ENCODE measurements at places on chromosomes 6 and 20.

GRCh38 chr6:52641388-52641787 lies 29.5 kb upstream of the TMEM14A start:
- DNase-seq = no peak

DNA sequence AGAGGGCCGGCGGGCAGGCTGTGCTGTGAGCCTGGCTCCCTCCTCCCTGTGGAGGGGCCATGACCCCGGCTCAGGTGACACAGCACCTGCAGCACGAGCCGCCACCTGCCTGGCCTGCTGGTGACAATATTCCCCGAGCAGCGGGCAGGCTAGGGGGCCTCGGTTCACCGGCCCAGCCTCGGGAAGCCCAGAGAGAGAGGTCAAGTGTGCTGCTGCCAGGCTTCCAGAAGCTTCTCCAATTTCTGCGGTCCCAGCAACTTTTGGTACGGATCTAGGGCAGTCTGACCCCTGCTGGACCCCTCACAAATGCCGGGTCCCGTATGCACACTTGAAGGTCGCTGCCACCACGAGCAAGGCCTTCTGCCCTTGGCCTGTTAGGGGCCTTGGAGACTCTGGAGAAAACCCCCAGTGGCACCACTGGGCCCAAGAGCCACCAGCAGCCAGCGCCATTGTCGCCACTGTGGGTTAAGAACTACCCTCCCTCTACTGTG lies 38.6 kb upstream of the NOL4L start:
- no peak for DNase-seq

DNA sequence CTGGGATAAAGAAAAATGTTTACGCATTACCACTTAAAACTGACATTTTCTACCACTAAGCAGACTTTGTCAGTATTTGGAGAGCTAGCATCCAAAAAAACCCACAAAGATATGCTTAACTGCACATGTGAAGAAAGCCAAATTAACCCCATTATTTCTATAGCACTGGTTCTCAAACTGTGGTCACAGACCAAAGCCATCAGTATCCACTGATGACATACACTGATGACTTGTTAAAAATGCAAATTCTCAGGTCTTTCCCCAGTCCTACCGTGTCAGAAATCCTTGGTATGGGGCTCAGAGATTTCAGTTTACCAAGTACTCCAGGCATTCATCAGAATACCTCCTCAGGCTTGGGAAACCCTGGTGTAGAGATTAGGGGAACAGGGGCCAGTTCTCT lies 230.2 kb downstream of the PTPRK start:
- DNase-seq = no peak

DNA sequence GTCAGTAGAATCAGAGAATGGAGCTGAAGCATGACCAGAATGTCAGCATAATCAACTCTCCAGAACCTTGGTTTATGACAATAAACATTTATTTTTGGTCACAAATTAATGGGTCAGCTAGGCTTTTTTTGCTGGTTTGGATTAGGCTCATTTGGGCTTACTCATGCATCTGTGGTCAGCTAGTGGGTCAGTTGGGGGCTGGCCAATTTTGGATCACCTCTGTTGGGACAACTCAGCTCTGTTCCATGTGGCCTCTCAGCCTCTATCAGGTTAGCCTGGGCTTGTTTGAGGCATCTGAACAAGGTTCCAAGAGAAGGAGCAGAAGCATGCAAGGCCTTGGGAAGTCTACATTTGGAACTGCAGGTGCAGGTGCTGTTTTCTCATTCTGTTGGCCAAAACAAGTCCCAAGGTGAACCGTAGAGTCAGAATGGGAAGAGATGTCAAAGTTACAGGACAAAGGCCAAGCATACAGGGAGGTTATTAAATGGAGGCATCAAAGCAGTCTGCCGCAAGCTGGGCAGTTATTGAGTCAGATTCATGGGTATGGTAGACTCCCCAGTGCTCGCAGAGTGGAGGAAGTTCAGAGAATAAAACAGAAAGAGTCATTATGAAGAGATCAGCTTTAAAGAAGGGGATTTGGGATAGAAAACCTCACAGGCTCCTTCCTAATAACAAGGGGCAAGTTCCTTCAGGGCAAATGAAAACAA lies 173.0 kb downstream of the PLCB4 start:
- no peak for DNase-seq

- DNase-seq = no peak
Measured at GRCh38 chr6:144006736-144007477, 1.2 kb downstream of the PLAGL1 start.

- no peak for DNase-seq
Measured at GRCh38 chr20:29762620-29763019, 1494.8 kb upstream of the DEFB115 start.

- no peak for DNase-seq
Measured at GRCh38 chr6:133606852-133607251, 282.1 kb upstream of the TCF21 start.
